ENCODE measurements at places on chromosomes 7 and 10.

GRCh38 chr7:40475681-40475982 is 340.8 kb downstream of the SUGCT start:
- DNase-seq = no peak

- DNase-seq = no peak
These were observed 8.9 kb upstream of the CUBN start for GRCh38 chr10:17138460-17139042.

GRCh38 chr7:93212881-93213280 is 13.4 kb downstream of the HEPACAM2 start:
- no peak for DNase-seq

- no peak for DNase-seq
These were observed 81.3 kb downstream of the AFAP1L2 start for GRCh38 chr10:114323023-114323422.

DNA sequence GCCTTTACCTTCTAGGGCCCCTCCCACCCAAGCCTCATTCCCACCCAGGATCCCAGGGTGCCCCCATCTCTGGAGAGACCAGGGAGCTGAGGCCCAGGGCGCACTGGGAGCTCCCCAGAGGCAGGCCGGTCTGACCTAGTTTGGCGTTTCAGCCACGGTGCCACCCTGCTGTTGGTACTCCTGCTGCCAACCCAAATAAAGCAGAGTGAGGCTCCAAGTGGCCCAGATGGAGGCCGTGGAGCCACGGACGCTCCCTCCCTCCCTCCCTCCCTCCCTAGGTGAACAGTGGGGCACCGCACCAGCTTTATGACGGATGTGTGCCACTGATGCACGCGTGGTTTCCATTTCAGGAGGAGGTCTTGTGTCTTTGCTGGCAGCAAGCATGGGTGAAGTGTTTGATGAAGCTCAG is 1.8 kb downstream of the INPP5A start:
- DNase-seq = no peak

DNA sequence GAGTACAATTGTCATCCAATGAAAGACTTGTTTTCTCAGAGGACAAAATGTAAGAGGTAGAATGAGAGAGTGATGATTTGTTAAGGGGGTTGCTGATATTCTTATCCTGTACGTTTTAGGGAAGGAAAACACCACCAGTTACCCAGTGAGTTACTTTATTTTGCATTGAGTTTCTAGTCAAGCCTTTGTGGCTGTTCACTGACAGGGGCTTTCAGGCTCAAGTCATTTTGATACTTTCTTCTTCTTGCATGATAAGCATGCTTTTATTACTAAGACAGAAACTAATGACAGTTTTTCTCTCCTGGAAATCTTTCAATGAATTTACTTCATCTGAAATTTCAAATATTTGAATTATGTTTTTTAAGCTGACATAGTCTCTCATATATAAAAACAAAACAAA is 710.2 kb upstream of the POM121L12 start:
- DNase-seq = no peak

GRCh38 chr10:126479280-126479895 is 91.1 kb upstream of the ADAM12 start:
- no peak for DNase-seq
